Mesothelial cell of epicardium (in vitro differentiated cells): ENCODE measurements at places on chromosomes 3 and 15. TPM values are rescaled to one million over a fixed set of nuclear protein-coding genes. Genes with fewer than 3 reads are reported as not detected.

PROK2 gene
- not detected in 3 replicates for total RNA-seq

GP9 gene
- total RNA-seq = not detected in 3 replicates

DNA sequence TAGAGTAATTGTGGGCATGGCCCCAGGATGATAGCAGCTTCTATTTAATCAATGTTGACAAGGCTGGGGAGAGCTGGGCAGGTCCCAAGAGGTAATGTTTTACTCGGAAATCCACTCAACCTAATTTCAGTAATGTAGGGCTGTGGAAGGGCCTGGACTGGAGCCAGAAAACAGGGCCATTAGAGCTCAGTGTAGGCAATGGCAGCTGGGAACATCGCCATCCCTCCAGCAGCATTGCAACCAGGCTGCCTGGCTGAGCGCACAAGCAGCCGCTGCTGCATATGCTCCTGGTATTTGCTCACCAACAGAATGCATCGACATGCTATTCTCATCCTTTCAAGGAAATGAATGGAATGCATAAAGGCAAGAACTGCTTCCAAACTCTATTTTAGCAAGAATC is 90.0 kb downstream of the GAP43 start:
- no peaks in the 10 kb centered on the region for H3K36me3 ChIP-seq
- H3K27me3 ChIP-seq = no peaks in the 10 kb centered on the region
- H3K4me1 ChIP-seq = peaks cover 10% of the 10 kb centered on the region
- DNase-seq = no peak
- H3K27ac ChIP-seq = no peak overlapping the region

- H3K4me1 ChIP-seq = no peaks in the 10 kb centered on the region
- H3K27me3 ChIP-seq = no peaks in the 10 kb centered on the region
- peaks cover 49% of the 10 kb centered on the region for H3K36me3 ChIP-seq
- no peak for DNase-seq
- H3K4me3 ChIP-seq = no peak overlapping the region
These were observed 86.4 kb downstream of the PCCB start for GRCh38 chr3:136336329-136337100.

GRCh38 chr3:147630921-147631415 is 221.8 kb downstream of the ZIC1 start:
- H3K27me3 ChIP-seq = peaks cover 21% of the 10 kb centered on the region
- no peak overlapping the region for H3K4me3 ChIP-seq

GRCh38 chr3:109325109-109325508 is 8.8 kb upstream of the DPPA2 start:
- no peak overlapping the region for H3K27ac ChIP-seq
- H3K4me3 ChIP-seq = no peak overlapping the region
- no peaks in the 10 kb centered on the region for H3K4me1 ChIP-seq
- H3K36me3 ChIP-seq = peaks cover 17% of the 10 kb centered on the region
- DNase-seq = no peak

DNA sequence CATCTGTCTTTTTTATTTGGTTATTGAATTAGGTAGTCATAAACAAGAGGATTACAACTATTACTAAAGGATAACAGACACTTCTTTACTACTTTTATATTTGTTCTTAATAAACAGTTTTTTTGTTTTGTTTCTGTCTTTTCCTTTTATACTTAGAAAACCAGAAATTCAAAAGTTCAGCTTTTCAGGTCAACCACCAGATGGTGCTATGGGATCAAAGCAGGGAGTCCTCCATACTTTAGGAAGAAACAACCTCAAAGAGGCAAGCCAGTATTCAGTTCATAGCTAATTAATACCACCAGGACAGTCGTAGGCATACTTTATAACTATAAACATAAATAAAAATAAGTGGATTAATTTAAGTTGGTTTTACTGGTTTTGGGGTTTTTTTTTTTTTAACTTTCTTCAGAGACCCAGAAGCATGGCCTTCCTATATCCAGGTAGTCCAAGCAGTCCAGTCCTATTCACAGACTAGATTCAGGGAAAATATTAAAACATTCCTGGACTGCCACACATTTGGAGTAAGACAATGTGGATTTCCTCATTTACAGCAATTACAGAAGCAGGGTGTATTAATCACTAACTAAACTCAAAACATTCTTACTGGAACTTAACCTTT is 16.0 kb upstream of the EID1 start:
- H3K4me1 ChIP-seq = peaks cover 18% of the 10 kb centered on the region
- H3K27me3 ChIP-seq = no peaks in the 10 kb centered on the region
- H3K27ac ChIP-seq = no peak overlapping the region
- H3K36me3 ChIP-seq = no peaks in the 10 kb centered on the region

GRCh38 chr15:39963786-39964185 is 29.9 kb downstream of the EIF2AK4 start:
- no peak for DNase-seq
- H3K4me1 ChIP-seq = peaks cover 3% of the 10 kb centered on the region
- no peaks in the 10 kb centered on the region for H3K27me3 ChIP-seq
- peaks cover 36% of the 10 kb centered on the region for H3K36me3 ChIP-seq

GRCh38 chr15:34102175-34102925 is 467 bp downstream of the PGBD4 start:
- H3K27ac ChIP-seq = peak overlapping the region; percentile 96
- H3K4me3 ChIP-seq = peak overlapping the region; percentile 99
- H3K27me3 ChIP-seq = no peaks in the 10 kb centered on the region
- peaks cover 16% of the 10 kb centered on the region for H3K4me1 ChIP-seq
- H3K36me3 ChIP-seq = peaks cover 12% of the 10 kb centered on the region
